ENCODE measurements at places on chromosomes 3 and 15.

- no peak for DNase-seq
These were observed 997.2 kb downstream of the DIPK2A start for GRCh38 chr3:144968750-144969350.

- no peak for DNase-seq
These were observed 66.1 kb upstream of the PFN2 start for GRCh38 chr3:150036780-150037179.

DNA sequence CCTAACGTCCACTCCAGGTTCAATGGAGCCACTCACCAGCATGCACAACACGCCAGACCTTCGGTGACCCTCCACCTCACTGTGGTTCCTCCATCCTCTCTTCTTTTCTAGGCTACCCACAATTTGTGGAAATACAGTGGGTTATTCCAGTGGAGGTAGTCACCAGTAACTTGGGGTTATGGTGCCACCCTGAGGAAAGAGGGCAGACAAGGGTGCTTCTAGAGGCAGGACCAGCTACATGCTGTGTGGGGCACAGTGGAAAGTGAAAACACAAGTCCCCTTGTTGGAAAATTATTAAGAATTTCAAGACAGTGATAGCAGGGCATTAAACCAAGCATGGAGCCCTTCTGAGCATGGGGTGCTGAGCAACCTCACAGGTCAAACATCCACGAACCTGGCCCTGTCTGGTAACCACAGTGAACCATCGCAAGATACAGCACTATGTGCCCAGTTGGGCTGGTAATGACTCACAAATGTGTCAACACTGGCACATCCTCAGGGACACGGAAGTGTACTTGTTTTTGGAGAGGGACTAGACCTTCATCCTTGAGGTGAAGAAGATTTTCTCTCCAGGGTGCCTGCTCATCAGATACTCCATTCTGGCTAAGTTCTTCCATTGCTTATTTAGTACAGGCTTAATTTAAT is 166.7 kb downstream of the STT3B start:
- DNase-seq, result no peak

GRCh38 chr15:64739577-64740143 is 35.7 kb downstream of the RBPMS2 start:
- DNase-seq, result no peak

GRCh38 chr3:76021376-76021775 is 236.0 kb upstream of the ZNF717 start:
- no peak for DNase-seq

GRCh38 chr3:171783626-171784025 is 26.7 kb downstream of the PLD1 start:
- DNase-seq, result no peak

- no peak for DNase-seq
These were observed 57.4 kb downstream of the POMGNT2 start for GRCh38 chr3:43048470-43048869.

DNA sequence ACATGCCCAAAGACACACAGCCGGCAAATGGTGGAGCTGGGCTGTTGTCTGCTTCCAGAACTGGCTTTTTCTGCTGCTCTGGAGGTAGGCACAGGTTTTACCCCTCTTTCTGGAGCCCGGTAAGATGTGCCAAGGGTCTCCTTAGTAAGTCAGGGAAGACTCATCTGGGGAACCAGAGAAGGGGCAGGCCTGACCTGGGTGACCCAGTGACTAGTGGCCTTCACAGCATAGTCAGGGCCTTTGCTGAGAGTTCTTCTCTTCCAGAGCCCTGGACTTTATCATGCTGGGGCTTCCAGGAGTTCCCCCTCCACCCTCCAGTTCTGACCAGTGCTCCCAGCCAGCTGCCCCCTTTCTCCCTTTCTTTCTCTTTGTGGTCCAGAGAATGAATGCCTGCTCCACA is 3.2 kb downstream of the CD276 start:
- DNase-seq, result no peak

- DNase-seq, result peak; percentile 37
These were observed 60.7 kb downstream of the RPL22L1 start for GRCh38 chr3:170809007-170809974.

DNA sequence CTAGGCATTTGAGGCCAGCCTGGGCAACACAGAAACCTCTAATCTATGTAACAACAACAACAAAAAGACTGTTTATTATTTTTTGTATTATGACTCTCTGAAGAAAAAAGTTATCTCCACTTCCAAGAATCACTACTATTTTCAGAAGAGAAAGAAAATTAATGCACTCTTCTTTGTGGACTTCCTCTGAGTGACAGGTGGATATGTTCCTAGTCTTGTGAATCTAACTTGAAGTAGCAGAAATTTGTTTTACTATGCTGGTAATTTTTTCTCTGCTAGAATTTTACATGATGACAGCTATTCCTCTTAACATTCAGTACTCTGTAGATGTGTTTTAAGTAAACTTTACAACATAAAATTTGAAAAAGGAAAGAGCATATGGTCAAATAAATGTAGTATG is 16.7 kb downstream of the DYNC1LI1 start:
- no peak for DNase-seq

DNA sequence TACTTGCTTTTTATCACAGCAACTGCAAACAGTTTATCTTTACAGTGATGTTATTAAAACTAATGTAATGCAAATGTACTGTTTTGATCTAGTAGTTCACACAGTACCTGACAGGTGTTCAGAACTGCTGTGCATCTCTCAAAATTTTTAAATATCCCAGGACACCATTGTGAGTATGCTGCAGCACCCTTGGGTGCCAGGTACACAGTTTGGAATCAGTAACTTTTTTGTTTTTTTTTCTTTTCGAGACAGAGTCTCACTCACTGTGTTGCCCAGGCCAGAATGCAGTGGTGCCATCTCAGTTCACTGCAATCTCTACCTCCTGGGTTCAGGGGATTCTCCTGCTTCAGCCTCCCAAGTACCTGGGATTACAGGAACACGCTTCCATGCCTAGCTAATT is 3.0 kb downstream of the KNL1 start:
- DNase-seq, result no peak

DNA sequence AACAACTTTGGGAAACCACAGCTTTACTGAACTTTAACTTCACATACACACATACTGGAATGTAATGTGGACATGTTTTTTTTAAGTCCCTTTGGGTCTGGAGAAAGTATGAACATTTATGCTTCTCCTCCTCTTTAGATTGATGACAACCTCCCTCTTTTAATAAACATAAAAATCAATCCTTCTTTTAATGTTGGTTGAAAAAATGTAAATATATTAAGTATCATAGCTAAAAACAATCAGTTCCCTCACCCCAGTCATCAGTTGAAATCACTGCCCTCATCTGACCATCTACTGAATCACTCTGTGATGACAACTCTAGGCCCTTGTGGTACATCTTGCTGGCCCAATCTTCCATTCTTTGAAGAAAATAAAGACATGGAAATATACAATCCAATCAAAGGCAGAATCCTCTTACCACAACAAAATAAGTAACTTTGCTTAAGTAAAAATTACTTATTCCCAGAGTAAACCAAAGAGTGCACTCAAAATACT is 6.4 kb downstream of the AAGAB start:
- DNase-seq, result no peak

DNA sequence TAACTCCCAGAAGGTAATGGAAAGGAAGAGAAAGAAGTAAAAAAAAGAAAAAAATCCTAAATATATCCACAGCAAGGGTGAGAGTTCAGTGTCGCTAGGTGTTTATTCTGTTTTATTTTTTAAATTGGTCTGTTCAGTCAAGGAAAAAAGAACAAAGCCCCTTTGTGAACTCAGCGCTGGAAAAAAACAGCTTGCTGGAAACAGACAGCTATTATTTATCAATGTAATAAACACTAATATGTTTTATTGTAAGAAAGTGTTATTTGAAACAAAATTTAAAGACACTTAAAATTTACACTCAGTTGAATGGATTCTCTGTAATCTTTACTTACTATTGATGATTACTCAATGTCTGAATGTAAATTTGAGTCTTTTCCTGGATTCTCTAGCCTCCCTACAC is 32.3 kb upstream of the LEKR1 start:
- no peak for DNase-seq

DNA sequence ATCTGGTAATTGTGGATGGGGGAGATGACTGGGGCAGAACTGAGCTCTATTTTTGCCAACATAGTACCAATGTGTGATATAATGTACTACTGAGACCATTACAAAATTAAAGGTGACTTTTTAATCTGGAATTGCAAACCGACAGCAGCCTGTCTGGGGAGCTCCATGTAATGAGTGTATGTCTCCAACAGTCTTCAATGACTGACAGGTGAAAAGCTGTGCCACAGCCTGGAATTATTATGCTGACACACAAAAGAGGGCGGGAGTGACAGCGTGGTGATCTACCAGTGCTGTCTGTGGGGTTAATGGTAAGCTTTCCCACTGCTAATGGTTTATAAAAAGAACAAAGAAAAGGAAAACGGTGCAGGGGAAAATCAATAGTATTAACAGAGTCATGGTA is 143.4 kb downstream of the CLSTN2 start:
- no peak for DNase-seq

Data from nucleus accumbens (tissue), 56 donors.